Activated B cell treated with CpG ODN at 0.5 μM for 24 hours (primary cell): ENCODE measurements at places on chromosomes 6 and 20.

DNA sequence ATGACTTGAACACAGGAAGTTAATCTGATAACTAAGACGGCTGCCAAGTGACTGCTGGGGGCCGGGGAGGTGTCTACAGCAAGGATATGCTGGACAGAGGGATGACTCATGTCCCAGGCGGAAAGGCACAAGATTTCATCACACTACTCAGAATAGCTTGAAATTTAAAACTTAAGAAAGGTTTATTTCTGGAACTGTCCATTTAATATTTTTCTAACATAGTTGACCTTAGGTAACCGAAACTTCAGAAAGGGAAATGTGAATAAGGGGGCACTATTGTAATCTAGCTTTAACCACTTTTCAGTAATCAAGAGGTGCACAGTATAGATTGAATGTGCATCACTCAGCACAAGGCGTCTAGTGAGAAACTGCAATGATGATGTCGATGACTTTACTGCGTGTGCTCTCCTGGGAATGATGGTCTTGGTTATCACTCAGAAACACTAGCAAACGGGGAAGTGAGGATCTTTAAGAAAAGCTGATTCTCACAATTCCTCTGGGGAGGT is 171.5 kb downstream of the QKI start:
- DNase-seq = no peak

- no peak for DNase-seq
Measured at GRCh38 chr6:116556065-116556464, 2.5 kb downstream of the CALHM4 start.

GRCh38 chr6:38814761-38815160 is 99.7 kb downstream of the DNAH8 start:
- DNase-seq = no peak

GRCh38 chr6:109527989-109528388 is 45.0 kb upstream of the ZBTB24 start:
- no peak for DNase-seq

- no peak for DNase-seq
Measured at GRCh38 chr6:169894377-169894960, 143.0 kb downstream of the ERMARD start.

DNA sequence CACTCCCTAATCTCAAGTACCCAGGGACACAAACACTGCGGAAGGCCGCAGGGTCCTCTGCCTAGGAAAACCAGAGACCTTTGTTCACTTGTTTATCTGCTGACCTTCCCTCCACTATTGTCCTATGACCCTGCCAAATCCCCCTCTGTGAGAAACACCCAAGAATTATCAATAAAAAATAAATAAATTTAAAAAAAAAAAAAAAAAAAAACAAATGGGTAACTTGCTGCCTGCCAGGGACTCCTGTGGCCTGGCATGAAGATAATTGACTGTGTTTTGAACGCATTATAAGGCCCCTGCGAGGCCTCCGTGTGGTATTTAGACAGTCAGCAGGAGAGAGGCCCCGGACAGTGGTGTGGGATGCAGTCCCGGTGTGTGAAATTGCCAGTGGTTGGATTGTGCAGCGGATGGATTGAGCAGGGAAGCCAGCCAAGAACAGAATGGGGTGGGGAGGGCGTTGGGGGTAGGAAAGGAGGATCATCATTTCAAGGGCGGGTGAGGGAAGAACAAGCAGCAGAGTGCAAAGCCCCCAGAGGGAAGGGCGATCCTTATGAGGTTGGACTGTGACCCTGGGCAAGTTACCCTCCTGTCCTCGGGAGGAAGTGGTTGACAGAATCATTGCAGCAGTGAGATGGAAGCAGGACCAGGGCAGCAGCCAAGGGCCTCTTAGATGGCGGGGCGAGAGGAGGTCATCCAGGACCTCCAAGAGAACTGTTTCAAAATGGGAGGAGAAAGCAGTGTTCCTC is 43.3 kb downstream of the PPARD start:
- no peak for DNase-seq

- DNase-seq = no peak
Measured at GRCh38 chr20:5785146-5785545, 34.9 kb downstream of the SHLD1 start.

- DNase-seq = no peak
Measured at GRCh38 chr6:109182578-109182977, 87.3 kb downstream of the CEP57L1 start.
